Thoracic aorta (tissue), 2 donors: ENCODE measurements at places on chromosomes 2 and 18.

DNA sequence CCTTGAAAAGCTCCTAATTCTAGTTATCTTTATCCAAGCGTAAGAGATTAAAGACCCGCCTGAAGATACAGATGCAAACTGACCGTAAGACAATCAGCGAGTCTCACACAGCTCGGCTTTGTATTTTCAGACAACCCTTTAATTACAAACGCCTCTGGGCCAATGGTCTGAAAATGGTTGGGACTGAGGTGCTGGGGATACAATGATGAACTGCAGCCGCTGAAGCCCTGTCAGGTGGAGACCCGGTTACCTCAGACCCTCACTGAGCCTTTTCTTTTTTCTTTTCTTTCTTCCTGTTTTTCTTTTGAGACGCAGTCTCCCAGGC, 715 bp upstream of the CFAP36 start:
- DNase-seq = no peak

DNA sequence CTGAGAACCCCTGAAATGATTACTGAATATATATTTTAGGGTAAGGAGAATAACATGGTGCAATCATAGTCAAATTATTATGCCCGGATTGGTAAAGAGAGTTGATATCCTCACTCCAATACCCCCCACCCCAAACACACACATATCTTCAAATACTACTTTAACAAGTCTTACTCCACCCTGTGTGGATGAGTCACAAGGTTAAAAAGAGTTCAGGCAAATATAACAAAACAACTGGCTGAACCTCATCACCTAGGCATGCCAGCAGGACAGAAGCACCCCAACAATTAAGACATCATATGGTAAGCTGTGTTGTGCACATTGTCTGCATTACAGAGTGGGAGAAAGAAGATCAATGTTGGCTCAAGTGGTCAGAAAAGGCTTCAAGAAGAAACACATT, 857.4 kb downstream of the TDRD15 start:
- DNase-seq = no peak

- DNase-seq = no peak
Measured at GRCh38 chr2:86073225-86073624, 32.5 kb downstream of the POLR1A start.

DNA sequence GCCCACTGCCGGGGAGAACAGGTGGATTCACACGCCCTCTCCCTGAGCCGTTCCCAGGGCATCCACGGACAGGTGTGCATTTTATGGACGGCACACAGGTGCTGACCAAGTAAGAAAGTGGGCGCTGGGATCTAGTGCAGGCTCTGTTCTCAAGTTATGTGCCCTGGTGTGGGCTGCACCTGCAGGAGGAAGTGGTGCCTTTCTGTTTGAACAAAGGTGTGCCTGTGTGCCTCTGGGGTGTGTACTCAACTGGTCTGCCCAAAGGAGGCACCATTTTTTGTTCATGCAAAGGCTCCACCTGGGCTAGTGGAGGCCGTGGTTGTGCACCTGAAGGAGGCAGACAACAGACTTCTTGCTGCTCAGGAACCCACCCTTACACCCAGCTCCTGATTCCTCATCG, 88.2 kb upstream of the HK2 start:
- no peak for DNase-seq

DNA sequence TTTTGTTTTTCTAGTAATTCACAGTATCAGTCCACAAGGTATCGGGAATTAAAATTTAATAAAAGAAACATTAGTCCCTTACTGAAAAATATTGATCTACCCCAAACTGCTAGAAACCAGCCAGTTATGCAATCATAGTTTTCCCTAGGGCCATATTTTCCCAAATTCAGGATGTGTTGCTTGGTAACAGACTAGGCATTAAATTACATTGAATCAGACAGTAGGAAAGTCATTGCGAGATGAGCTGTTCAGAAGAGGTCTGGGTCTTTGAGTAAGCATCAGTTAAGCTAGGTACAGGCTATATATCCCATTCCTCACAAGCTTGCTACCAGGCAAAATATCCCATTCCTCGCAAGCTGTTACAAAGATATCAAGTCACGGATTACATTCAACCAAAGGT, 123.0 kb upstream of the CCDC150 start:
- no peak for DNase-seq

- DNase-seq = no peak
Measured at GRCh38 chr18:415047-415446, 85.5 kb downstream of the COLEC12 start.
